ENCODE measurements at places on chromosomes 2 and 18.

DNA sequence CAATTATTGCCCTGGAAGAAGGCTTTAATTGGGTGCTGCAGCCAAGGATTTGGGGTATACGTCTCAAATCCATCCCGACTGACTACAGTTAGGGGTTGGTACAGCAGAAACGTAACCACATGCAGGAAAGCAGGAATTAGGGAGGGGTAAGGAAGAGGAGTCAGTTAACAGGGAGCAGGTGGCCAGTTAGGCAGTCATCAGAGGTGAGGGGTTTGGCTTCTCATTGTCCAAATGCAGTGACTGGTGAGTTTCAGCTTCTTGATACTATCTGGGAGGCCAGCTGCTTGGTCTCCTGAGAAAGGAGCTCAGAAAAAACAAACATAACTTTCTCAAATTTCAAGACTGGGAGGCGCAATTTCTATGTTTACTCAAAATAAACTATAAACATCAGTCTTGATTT, 38.8 kb upstream of the UBE2F start:
- no peak for DNase-seq

DNA sequence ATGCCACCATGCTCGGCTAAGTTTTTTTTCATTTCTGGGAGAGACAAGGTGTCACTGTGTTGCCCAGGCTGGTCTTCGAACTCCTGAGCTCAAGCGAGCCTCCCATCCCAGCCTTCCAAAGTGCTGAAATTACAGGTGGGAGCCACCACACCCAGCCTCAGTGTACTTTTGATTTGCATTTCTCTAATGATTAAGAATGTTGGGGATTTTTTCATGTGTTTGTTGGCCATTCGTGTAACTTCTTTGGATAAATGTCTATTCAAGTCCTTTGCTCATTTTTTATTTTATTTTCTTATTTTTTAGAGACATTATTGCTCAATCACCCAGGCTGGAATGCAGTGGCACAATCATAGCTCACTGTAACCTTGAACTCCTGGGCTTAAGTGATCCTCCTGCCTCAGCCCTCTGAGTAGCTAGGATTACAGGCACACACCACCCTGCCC, 73.1 kb downstream of the TMEM185B start:
- DNase-seq: no peak

- peak; percentile 55 for DNase-seq
Measured at GRCh38 chr2:152505495-152505906, 170.5 kb downstream of the FMNL2 start.

GRCh38 chr2:137192366-137193310, 427.3 kb downstream of the THSD7B start:
- DNase-seq: no peak

DNA sequence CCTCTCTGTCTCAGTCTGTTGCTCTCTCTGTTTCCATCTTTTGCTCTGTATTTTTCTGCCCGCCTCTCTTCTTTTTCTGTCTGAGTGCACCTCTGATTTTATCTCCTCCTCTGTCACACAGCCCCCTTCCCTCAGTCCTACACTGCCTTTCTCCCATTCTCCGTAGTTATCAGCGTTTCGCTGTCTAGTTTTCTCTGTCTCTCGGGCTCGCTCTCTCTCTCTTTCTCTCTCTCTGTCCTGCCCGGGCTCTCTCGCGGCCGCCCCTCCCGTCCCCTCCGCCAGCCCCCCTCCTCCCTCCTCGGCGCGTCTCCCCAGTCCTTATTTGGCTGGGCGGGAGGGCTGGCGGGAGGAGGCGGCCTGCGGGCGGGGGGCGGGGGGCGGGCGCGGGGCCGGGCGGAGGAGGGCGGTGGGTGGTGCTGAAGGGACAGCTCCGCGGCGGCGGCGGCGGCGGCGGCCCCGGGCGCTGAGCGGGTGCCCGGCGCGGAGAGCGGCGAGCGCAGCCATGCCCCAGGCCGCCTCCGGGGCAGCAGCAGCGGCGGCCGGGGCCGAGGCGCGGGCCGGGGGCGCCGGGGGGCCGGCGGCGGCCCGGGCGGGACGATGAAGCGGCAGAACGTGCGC, at the start of gene KCNK3:
KCNK3 (plus strand) TSS at position 444 of the 618 bp plus-strand sequence; CDS start at position 598, 154 bp downstream.
- peak; percentile 82 for DNase-seq

DNA sequence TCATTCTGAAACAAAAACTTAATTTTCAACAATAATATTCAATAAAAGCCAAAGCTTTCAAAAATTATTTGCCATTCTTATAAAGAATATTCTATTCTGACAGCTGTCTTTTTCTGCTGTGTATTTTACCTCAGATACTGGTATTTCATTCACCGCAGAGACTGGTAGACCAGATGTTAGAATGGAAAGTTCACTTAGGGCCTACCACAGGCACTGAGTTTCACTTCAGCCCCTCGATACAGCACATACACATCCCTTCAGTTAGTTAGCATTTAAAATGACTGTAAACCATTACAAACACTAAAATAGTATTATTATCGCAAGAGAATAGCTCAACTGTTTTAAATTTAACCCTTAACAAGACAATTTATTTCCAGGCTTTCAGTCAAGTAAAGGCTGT, 24.2 kb upstream of the GATA6 start:
- DNase-seq: no peak
